ENCODE measurements at places on chromosomes 16 and 17.

GRCh38 chr16:83968891-83969649 is 1.0 kb downstream of the NECAB2 start:
- DNase-seq = no peak

DNA sequence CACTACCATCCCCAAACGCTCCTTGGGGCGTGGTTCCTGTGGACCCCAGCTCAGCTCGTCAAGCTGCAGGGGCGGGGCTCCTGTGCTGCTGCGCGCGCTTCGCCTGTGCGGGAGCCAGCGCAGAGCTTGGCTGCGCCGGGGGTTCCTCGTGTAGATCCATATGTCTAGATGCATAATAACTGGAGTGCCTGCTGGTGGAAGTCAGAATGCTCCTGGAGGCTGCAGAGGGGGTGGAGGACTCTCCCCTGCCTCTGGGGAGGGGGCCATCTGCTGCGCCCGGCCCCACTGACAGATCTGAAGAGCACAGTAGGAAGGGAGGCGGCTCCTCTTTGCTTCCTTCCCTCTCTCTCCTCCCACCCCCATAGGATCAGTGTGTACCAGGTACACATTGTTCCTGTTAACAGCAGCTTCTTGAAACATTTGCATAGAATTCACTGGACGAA is 4.6 kb downstream of the RASD1 start:
- no peak for DNase-seq

- no peak for DNase-seq
Observed at GRCh38 chr16:13324851-13325250, 423.5 kb downstream of the SHISA9 start.

GRCh38 chr16:64543031-64543430 is 578.8 kb downstream of the CDH11 start:
- DNase-seq = no peak

Measured in CD4-positive, CD25-positive, alpha-beta regulatory T cell (primary cell).